ENCODE measurements at places on chromosomes 2 and 18.

DNA sequence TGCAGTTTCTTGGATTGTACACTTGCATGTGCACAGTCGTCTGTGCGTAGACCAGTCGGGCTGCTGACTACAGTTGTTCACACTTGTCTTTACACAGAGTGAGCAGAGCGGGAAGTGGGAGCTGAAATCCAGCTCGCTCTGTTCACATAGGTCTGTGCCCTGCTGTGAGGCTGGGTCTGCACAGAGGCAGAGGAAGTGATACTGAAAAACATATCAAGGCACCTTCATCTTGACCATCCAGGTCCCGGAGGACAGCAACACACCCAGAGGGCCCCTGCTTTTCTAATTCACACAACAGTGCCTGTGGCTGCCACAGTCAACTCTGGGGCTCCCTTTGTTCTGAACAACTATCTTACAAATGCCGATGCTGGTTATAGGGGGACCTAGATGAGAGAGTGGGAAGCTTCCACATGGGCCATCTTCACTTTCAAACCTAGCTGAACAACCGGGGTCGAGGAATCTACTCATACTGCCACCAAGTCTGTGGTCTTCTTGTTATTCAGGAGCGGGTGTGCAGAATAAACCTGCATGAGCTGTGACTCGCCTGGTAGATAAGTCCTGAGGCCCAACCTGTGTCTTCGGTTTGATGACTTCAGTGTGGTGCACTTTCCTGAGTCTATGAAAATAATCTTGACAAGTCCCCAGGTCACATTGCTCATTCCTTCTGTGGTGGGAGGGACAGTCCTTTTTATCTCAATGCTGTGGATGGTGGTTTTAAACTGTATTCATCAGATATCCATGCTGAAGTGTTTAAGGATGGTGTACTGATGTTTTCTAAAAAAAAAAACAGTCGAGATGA is 3.5 kb upstream of the ADNP2 start:
- DNase-seq, result no peak

GRCh38 chr2:8389431-8390108 is 292.3 kb upstream of the ID2 start:
- peak; percentile 31 for DNase-seq

DNA sequence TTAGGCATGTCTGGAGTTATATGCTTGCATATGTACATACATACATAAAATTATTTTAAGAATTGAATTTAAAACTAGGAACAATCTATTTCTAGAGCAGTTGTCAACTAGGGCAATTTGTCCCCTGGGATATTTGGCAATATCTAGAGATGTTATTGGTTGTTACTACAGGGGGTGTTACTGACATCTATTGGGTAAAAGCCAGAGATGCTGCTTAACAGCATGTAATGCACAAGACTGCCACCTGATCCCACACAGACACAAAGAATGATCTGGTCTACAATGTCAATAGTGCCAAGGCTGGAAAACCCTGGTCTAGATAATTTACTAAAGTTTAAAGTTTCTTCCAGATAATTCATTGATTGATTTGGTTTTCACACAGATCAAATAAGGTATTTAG is 185.3 kb downstream of the NYAP2 start:
- DNase-seq, result no peak

DNA sequence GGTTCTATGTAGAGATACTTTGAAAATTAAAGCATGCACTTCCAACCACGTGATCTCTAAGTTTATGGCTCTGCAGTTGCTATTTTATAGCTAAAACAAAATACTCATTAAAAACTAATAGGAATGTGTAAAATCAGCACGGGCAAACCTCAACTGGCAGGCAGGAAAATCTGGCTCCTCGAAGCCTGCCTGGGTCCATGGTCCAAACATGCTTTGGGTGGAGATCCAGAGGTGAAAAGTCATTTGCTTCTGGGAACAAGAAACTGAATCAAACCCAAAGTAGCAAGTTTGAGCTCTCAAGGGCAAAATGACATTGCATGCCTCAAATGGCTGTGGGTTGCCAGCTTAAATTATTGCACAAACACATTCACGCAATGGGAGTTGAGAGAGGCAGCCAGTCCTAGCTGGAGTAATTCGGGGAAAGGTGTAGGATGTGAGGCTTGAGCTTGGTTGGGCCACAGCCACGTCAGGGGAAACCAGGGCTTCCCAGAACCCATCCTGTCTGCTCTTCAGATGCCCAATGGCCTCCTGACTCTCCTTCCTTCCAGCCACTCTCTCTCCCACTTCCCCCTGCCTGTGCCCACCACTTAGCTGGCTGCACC is 75.2 kb upstream of the LCLAT1 start:
- peak; percentile 80 for DNase-seq

- DNase-seq, result no peak
Observed at GRCh38 chr2:132814651-132815050, 144.6 kb upstream of the LYPD1 start.

DNA sequence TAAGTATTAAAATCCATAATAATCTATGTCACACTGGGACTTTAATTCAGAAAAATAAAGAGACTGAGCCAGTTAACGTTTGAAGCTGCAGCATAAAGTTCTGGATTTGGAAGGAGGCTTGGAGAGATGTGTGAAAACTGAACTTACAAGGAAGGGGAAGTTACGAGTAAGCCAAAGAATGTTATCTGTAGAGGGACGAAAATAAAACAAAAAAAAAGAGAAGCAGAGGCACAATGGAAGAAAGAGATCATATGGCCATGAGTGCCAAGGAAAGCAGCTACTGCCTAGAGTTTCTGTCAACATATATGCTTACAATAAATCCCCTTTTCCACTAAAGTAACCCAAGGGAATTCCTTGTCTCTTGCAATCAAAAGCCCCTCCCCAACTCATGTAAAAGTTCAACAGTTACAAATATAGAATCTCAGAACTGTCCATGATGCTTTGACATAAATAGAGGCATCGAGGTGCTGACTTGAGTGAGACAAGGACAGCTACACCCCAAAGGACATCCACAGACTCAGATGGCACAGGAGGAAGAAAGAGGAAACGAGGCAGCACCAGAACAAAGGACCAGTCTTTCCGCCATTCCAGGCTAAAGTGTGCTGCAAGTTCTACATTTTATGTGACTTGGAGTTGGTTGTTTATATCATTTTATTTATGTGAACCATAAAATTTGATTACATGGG is 16.1 kb upstream of the ARL5A start:
- DNase-seq, result no peak

GRCh38 chr2:26561918-26562810 is 79.0 kb downstream of the CIB4 start:
- peak; percentile 24 for DNase-seq
